ENCODE measurements at places on chromosomes 2 and 18.

DNA sequence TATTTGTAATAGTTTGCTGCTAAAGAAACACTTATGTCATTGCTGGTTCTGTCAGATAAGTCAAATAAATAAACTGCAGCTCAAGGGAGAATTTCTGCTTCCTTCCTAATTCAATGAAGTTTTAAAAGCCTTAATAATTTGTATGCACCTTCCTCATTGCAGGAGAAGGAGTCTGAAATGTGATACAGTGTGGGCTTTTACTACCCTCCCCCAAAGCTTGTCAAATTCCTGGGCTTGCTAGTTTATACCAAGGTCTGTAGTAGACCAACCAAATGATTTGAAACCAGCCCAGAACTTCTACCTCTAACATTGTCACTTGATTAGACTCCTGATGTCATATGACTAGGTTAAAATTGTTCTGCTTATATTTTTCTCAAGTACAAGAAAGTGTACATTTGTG, 131.8 kb downstream of the DTNA start:
- no peak for DNase-seq

GRCh38 chr2:70420143-70420542, 118.3 kb upstream of the FAM136A start:
- DNase-seq: no peak

GRCh38 chr2:189147361-189147760, 32.2 kb downstream of the COL5A2 start:
- no peak for DNase-seq

DNA sequence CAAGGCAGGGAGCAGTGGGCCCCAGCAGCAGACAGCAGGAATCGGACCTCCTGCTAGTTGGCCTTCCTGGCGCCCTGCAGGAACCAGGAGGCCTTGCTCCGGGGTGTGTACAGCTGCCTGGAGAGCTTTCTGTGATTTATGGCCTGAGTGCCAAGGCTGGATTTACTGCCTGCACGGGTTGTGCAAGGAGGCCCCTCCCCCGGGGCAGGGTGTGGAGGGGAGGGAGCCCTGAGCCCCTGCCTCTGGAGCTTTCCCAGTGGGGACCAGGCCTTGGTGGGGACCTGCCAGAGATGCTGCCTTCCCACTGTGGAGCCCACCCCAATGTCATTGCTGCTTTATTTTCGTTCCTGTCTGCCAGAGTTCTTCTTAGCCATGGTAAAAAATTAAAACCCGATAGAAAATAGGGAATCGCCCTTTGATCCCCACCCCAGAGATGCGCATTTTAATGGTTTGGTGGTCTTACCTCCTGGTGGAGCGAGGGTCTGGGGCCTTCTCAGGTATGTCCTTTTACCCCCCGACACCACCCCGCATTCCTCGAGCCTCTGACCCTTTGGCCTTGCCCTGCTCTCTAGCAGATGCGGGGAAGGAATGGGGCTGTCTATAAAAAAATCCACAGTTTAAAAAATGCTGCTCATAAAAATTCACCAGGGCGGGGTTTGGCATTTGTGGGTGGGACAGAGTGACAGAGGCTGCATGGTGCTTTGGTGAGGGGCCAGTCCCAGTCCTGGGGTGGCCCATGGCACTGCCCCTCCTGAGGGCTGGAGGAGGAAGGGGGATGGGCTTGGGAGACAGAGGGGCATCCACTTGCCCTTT, 6.9 kb upstream of the RALB start:
- no peak for DNase-seq

Data from stimulated activated CD4-positive, alpha-beta T cell treated with anti-CD3 and anti-CD28 coated beads, Interleukin-12 subunit alpha, Interleukin-12 subunit beta, amount 100 ng/mL, for 4 hours (primary cell).